ENCODE measurements at places on chromosomes 6 and 20. TPM values are rescaled to one million over a fixed set of nuclear protein-coding genes. Genes with fewer than 3 reads are reported as not detected.

- DNase-seq = no peak
Observed at GRCh38 chr6:148307405-148307804, 35.2 kb upstream of the SASH1 start.

Gene TNF
- 4.5 TPM for total RNA-seq

Gene F13A1
- total RNA-seq = 187 TPM

DNA sequence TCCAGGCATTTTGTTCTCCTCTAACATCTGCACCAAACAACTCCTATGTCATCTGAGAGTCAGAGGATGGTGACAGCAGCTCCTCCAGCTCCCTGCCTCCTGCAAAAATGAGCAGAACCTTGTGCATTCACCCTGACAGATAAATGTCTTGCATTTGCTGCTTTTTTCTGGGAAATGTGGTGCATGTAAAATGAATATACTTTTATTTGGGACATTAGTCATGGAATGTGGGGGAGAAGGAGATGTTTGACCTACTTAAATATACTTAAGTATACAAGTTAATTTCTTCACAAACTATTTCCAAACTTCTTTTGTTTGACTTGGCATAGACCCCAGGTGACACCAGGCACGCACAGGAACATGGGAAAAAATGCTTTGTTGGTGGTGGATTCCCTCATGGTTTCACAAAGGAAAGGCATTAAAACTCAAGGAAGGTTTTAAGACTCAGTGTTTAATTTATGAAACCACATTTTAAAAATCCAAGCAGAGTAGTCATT, 181.8 kb upstream of the MCHR2 start:
- no peak for DNase-seq

GRCh38 chr20:45892828-45893500, 1.8 kb downstream of the CTSA start:
- DNase-seq = no peak

Gene PAK5
- total RNA-seq = 0.21 TPM

Gene KCNK15
- total RNA-seq = 0.89 TPM

Gene DNMT3B
- 1.1 TPM for total RNA-seq
